ENCODE measurements at places on chromosomes 2 and 18. TPM values are rescaled to one million over a fixed set of nuclear protein-coding genes. Genes with fewer than 3 reads are reported as not detected.

Gene NEB
- 0.17 TPM for total RNA-seq

Gene CYRIA
- total RNA-seq = 0.06 TPM

Gene FSHR
- 0.07 TPM for total RNA-seq

Gene CASP8
- 40.4 TPM for total RNA-seq

Gene KCNE4
- total RNA-seq = 0.83 TPM

Data from A549 treated with RU486 at 1 μM for 4 hours (cell line).